A172 (cell line): ENCODE measurements at places on chromosomes 4 and X. TPM values are rescaled to one million over a fixed set of nuclear protein-coding genes. Genes with fewer than 3 reads are reported as not detected.

CTAG1A gene
- total RNA-seq, result not detected in 2 replicates

WFS1 gene
- 52.8 and 54.2 TPM in 2 replicates for total RNA-seq

FRMD7 gene
- total RNA-seq, result not detected in 2 replicates

TMSB15C gene
- total RNA-seq, result 2.9 and 4.2 TPM in 2 replicates

GRCh38 chr4:12071316-12071715 lies 642.6 kb upstream of the HS3ST1 start:
- DNase-seq, result no peak

- peak; percentile 57 for DNase-seq
Observed at GRCh38 chrX:30935985-30936384, 46.9 kb upstream of the TAB3 start.

- no peak for DNase-seq
Observed at GRCh38 chr4:104447294-104447693, 47.4 kb downstream of the CXXC4 start.

DNA sequence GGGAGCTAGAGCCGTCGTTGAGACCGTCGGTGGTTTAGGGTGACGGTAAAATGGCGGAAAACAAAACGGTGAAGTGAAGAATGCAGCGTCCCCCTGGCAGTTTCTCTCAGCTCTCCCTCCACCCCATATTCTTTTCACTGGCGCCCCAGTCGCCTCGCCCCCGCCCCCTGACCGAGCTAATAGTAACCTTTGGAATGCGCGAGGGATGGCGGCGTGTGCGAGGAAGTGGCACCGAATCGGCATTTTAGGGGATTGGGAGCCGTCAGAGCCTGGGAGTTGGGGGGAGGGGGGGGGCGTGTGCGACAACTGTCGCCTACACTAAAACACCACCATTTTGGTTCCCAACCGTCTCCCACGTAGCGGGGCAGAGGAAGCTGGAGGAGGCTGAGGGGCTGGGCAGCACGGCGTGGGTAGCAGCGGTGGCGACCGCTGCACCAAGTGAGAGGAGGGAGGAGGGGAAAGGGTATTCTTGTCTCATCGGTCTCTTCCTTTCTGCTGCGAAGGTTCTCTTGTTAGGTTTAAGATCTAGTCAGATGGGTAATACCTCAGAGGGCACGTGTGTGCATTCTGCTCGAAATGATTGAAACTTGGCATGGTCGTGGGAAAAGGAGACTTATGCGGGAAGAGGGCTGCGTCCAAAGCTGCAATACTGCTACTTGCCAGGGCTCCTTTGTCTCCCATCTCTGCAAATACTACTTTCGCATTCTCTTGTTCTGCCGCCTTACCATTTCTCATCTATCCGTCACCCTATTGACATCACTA lies 840 bp downstream of the ZNF711 start:
- DNase-seq, result no peak

- no peak for DNase-seq
Observed at GRCh38 chrX:20437683-20438082, 171.0 kb upstream of the RPS6KA3 start.
